ENCODE measurements at places on chromosomes 11 and 22.

DNA sequence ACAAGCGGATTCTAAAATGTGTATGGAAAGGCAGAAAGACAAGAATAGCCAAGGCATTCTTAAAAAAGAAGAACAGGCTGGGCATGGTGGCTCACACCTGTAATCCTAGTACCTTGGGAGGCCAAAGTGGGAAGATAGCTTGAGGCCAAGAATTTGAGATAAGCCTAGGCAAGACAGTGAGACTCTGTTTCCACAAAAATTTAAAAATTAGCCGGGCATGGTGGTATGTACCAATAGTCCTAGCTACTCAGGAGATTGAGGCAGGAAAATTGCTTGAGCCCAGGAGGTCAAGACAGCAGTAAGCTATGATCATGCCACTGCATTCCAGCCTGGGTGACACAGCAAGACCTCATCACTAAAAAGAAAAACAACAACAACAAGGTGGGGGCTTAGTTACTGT, 46.0 kb upstream of the PPP2R1B start:
- DNase-seq = no peak

DNA sequence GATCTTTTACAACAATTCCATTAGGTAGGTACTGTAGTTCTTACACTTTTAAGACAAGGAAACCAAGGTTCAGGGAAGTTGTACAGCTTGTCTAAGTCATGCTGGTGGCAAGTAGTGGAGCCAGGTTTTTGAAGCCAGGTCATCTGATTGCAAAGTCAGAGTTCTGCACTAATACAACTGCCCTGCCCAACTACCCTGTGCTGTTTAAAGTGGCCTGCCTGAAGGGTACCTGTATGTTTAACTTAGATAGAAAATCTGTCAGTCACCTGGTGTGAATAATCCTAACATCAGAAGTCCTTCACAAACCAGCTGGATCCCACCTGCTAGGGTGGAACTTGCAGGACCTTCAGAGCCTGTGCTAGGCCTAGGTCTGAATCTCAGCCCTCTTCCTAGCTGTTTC, 44.2 kb downstream of the ARFGAP2 start:
- no peak for DNase-seq

DNA sequence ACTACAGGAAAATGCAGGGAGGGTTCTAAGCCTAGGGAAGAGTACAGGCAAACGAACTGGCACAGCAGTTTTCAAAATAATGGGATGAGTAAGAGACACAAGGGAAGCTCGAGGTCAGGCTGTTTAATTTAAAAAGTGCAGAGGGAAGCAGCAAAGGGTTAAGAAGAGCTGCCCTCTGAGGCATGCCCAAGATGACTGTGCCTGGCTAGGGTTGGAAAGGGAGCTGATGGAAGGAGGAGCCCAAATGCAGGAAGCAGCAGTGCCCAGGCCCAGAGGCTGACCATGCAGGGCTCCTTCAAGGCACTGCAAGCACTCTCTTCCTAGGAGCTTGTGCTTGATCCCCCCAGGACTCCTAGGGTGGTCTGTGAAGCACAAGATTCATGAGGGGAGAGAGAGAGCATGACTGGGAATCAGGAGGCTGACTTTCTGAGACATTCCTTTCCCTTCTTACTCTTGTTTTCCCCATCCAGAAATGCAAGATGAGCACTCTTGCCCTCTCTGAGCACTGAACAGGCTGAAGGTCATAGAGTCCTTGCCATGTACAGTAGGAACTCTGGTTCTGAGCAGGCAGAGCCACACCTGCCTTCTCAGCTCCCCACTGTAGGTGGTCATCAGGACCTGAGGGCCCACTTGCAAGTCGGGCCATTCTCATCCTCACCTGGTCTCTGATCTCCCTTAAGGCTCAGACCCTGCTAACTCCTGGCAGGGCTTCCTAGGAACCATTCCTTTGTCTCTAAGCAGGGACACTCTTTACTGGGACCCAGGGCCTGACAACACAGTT, 46.7 kb upstream of the DRD2 start:
- no peak for DNase-seq

DNA sequence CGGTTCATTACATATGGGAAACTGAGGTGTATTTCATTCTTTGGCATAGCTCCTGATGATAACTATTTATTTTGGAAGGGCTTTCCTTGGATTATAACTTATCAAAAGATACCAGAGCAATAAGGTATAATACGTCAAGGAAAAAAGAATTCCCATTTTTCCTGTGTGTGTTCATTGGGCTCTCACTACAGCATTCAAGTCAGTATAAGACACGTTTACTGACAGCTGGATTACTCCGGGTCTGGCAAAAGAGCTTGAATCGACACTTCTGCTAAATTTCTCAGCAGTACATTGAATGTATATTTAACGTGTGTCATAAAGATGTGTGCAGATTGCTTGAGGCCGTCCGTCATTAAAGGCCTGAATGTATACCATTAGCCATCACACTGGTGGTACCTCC, 163.4 kb downstream of the NCAM1 start:
- no peak for DNase-seq

DNA sequence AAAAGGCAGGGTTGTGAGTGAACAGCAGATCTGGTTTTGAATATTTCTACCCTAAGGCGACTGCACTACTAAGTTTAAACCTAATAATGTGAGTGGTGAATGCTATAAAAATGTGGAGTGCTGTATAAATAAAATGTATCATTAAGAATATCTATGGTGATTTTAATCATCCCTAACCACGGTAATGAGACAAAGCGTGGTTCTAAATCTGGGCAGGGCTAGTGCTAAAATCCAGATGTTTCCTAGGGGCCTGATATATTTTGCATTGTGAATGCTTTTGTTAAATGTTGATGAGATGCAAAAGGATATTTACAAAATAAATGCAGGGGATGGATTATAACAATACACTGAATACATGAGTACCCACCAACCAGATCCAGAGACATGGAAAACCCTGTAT, 58.1 kb downstream of the TSPAN18 start:
- no peak for DNase-seq

GRCh38 chr11:47333886-47334443, 18.5 kb downstream of the MYBPC3 start:
- no peak for DNase-seq

DNA sequence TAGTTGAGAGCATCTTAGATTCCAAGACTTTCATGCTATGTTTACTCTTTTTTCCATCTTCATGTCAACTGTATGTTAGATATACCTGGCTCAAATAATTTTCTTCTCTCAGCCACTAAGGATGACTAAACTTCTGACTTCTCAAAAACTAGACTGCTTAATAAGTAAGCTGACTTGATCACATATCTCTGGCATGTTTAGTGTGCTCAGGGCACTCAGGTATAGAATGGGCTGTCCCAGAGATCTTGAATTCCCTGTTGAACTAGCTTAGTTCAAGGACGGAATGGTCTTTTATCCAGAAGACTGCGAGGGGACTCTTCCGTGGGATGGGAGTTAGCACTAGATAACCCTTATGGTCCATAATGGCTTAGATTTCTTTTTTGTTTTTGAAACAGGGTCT, 13.0 kb downstream of the NEU3 start:
- DNase-seq = no peak

- DNase-seq = no peak
Measured at GRCh38 chr11:93715797-93716396, 25.4 kb downstream of the TAF1D start.

DNA sequence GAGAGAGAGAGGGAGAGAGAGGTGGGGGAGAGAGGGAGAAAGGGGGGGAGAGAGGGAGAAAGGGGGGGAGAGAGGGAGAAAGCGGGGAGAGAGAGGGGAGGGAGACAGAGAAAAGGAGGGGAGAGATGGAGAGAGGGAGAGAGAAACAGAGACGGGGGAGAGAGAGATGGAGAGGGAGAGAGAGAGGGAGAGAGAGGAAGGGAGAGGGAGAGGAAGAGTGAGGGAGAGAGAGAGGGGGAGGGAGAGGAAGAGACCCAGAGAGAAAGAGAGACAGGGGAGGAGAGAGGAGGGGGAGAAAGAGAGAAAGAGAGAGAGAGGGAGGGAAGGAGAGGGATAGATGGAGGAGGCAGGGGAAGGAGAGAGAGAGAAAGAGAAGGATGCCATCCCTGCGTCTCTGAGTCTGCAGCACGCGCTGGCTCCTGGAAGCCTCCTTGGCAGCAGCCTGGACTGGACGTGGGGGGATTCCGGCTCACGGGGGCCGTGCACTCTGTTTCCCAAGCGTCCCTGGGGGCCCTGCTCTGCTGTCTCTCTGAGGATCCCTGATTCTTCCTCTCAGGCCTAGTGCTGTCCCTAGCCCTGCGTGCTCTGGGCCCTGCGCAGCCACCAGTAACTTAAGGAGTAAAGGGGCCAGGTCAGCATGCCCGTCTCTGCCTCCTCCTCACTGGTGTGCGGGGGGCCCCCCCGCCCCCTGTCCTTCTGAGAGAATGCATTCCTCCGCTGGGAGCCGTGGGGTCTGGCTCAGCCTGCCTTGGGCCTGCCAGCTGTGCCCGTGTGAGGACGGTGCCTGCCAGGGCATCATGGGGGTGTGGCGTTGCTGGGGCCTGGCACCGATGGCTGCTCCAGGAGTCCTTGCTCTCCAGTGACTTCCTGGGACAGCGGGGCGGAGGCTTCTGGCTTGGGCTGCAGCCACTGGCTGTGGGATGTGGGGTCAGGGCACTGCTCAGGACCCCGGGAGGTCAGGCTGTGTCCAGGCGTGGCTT, 429.5 kb downstream of the TBC1D22A start:
- DNase-seq = no peak

DNA sequence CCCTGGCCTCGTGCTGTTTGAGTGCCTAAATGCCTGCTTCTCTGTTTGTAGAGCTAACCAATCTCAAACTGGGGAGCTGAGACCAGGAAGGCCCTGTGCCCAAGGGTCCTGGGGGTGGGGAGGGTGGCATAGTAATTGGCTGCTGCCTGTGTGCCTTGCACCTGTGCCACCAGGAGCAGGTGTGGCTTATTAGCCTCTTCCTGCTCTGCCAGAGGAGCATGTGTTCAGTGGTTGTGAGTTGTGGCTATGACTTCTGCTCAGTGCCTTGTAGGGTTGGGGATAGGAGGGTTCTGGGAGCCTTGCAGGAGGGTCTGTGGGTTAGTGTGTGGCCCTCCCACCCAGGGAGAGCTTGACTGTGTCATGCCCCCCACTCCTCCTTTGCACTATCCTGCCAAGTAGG, 109.2 kb downstream of the ZBTB16 start:
- no peak for DNase-seq

DNA sequence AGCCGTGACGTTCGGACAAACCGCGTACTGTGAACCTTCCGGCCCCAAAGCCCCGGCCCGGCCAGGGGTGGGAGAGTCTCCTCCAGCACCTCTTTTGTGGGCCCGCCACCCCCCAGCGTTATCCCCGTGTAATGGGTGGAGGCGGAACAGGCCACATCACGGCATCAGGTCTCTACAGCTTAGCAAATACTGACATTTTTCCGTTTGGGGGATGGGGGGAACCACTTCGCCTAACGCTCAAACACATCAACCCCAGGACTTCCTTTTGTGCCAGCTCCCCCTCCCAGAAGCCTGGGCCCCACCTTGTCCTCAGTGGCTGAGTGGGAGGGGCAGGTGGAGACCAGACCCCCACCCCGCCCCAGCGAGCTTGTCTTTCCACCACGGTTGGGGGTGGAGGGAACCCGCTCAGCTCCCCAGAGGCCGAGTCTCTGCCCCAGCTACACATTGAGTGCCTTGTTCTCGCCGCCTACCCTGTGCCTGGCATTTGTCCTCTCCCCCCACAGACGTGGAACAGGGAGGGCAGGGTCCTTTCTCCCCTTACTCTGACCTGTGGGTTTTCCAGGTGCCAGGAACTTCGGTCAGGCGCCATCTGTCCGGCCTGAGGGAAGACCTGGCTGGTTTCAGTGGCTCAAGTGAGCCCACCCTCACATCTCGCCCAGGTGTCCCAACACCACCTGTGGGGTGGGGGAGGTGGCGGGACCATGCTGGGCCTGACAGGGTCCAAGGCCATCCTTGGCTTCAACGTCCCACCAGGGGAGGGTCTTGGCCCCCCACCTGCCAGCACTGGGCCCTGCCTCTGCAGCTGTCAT, 29.6 kb downstream of the SBF1 start:
- DNase-seq = no peak

DNA sequence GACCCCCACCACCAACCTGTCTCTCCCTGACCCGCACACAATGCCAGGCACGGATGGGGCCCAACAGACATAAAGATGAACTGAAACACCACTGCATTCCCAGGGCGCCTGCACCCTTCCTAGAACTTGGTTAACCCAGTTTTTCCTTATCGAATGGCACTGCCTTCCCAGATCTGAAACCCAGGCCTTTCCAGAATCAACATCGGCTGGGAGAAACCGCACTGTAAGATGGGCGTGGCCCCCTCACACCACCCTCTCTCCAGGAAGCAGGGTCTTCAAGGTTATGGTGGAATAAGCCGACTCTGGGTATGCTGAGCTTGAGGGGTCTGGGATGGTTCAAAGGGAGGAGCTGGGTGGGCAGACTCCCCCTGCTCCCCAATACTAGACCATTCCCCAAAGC, 23.1 kb downstream of the LRFN4 start:
- DNase-seq = no peak

GRCh38 chr22:46688949-46689348, 49.1 kb downstream of the CERK start:
- no peak for DNase-seq

GRCh38 chr11:1085440-1086170, 10.9 kb downstream of the MUC2 start:
- no peak for DNase-seq

- DNase-seq = no peak
Measured at GRCh38 chr11:128615612-128616011, 28.3 kb upstream of the ETS1 start.

DNA sequence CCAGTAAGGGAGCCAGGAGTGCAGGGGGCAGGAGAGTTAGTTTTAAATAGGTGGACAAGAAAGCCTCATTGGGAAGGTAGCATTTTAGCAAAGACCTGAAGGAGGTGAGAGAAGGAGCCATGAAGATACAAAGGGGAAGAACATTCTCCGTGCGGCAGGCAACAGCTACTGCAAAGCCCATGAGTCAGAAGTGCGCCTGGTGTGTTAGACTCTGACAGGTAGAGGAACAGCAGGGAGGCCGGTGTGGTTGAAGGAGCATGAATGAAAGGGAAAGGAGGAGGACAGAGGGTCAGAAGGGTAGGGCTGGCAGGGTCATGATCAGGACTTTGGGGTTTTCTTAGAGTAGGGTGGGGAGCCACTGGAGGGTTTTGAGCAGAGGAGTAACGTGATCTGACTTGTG, 34.5 kb upstream of the PAMR1 start:
- no peak for DNase-seq

DNA sequence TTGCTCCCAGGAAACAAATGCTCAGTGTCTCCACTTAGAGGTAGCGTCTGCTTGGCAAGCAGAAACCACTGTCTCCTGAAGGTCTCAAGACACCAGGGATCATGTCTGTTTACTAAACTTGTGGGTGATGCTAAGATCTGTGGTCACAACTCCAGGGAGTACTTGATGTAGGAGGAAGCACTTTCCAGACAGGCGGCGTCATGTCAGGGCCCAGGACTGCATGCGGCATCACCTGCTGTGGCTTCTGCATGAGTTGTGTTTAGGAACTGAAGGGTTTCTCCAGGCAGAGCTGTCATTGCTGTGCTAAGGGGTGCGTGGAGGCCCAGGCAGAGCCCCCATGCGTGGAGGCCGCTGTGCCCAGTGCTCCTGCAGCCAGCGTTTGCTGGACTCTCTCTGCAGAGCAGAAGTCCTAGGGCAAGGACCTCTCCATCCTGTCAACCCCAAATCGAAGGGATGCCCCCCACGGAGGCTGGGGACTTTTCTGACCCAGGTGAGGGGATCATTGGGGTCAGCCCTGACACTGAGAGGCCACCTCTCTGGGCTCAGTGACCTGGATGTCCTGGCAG, 8.1 kb upstream of the PANX2 start:
- no peak for DNase-seq

GRCh38 chr11:78344676-78345075, 72.9 kb downstream of the GAB2 start:
- DNase-seq = no peak

- DNase-seq = no peak
Measured at GRCh38 chr22:45166932-45167331, 3.2 kb downstream of the NUP50 start.

Measured in activated naive CD8-positive, alpha-beta T cell treated with anti-CD3 and anti-CD28 coated beads, Interleukin-2, amount 50 U/mL, for 16 hours (primary cell).